ENCODE measurements at places on chromosomes 12 and 14.

DNA sequence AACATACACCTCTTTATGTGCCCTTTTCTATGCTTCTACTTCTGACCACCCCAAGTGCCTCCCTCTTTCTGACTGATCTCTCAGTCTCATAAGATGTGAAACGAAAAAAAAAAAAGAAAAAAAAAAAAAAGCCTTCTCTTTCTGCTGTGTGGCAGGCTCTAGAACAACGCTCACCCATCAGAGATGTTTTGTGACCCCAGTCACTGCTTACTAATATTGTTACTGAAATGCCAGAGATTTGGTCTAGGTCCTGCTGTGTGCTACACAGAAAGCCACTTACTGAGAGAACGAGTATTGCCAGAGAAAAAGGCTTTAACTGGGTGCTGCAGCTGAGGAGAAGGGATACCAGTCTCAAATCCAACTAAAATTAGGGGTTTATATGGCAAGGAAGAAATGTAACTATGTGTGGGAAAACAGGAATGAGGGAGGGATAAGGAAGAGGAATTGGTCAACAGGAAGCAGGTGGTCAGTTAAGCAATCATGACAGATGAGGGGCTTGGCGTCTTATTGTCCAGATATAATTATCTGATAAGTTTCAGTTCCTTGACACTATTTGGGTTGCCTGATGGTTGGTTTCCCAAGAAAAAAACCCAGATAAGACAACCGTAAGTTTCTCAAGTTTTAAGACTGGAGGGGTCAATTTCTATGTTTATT is 149.0 kb downstream of the NAV3 start:
- DNase-seq: no peak

DNA sequence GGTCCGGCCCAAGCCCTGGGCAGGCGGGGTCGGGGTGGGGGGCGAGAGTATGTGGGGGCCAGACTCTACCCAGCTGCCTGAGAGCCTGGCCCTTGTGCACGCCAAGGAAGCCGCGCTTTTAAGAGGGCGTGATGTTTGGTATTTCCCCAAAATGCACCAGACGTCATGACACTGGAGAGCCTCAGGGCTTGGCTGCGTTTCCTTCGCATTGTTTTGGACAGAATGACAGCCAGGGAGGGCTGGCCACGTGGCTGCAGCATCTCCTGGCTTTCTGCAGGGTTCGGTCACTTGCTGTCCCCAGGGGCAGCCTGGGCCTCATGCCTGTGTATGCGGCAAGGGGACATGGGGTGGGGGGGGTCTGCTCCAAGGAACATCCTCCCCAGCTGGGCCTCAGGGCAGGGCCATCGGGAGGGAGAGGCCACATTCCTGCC is 16.1 kb upstream of the NUDT14 start:
- no peak for DNase-seq

GRCh38 chr12:30806989-30807694 is 52.4 kb upstream of the CAPRIN2 start:
- no peak for DNase-seq

GRCh38 chr12:80299976-80300375 is 144.1 kb upstream of the PTPRQ start:
- DNase-seq: no peak

DNA sequence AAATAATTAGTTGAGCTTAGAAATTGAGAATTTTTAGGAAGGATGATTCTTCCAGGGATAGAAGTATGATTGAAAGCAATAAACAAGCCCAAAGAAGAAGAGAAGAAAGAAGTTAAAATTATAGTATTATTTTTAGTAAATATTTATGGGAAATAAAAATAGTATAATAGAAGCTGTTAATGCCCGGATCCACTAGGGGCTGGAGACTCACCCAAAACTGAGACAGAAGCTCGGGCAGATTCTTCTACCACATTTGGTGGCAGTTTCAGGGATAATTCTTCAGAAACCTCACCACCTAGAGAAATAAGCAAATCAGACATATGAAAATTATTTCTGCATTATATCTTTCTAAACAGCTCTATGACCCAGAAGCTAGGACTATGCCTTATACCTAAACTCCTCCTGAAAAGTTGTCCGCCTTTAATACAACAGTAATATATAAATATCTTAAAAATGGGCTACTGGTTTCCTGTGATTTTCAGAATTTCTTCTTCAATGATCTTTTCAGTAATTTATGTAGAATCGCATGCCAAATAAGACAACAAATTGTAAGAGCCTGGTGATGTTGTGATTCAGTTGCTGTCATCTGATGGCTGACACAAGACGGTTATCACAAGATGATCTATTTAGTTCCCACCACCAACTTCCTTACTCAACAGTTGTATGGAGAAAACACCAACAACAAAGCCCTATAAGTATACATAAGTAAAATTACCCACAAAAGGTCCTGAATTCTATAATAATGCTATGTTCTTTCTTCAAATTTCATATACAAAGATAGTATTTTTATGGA is 35.6 kb downstream of the A2M start:
- DNase-seq: no peak

DNA sequence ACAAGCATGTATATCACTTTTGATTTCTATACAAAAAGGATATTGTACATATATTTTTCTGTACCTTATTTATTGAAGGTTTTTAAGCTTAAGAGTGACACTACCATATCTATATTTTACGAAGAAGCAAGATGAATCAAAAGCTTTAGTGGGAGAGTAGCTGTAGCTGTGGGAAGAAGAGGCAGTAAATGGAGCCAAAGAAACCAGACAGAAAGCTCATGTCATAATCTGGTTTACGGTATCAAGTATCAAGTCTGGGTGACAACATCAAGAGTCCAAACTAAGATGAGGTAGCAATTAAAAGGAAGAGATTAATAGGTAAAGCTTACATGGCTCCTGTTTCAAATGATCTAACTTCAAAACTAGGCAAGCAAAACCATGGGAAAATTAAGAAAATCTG is 54.8 kb downstream of the CEP83 start:
- no peak for DNase-seq

GRCh38 chr14:65915125-65915524 is 502.6 kb downstream of the FUT8 start:
- DNase-seq: no peak

DNA sequence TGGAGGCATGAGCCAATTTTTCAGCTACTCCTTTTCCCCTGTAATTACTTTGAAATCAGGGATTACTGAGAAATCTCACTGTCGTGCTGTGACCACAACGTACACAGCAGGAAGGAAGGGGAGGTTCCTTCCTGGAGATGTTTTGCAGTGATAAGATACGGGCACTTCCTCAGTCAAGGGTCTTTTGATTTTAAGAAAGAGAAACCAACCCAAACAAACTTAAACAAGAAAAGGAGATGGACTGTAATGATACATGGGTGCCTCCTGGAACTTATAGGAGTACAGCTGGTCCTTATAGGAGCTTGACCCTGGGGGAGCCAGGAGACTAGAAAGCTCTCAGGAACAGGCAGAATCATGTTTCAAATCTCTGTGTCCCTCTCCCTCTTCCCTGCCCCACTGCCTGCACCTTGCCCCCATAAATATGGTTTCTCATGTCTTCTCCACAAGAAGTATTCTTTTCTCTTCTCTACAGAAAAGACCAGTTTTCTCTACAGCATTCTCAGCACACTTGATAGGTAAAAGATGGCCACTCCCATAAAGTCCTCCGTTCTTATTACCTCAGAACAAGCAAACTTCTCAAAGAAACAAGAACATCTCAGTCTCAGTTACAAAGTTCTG is 281.1 kb upstream of the AMIGO2 start:
- DNase-seq: no peak

DNA sequence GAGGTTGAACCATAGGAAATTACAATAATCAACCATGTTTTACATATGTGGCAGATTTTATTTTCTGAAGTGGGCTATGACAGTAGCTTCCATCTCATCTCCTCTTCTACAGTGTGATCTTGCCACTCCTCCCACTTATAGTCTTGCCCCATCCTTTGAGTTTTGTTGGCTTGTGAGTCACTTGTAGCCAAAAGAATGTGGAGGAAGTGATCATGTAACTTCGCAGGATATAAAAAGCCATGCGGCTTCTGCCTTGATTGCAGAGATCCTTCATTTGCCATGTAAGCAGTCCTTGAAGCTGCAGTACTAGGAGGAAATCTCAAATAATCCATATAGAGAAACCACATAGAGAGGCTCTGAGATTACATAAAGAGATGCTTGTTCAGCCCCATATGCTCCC is 13.7 kb upstream of the ZNF84 start:
- no peak for DNase-seq

DNA sequence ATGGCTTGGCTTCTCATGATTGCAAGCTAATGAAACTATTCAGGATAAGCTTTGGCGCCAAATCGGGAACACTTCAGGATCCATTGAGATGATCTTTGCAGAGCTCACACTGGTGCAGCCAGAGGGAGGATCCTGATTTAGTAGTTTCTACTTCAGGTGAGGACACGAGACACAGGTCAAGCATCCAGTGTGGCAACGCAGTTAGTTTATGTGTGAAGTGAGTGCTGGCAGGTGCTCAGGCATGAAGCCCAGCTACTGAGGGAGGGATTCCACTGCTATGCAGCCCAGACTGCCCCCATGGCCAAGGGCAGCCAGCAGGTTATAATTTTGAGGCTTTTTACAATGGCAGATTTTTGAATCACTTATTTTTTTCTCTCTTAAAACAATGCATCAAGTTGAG is 113.5 kb upstream of the PCED1B start:
- no peak for DNase-seq

GRCh38 chr12:203462-204260 is 10.3 kb downstream of the SLC6A12 start:
- DNase-seq: no peak

DNA sequence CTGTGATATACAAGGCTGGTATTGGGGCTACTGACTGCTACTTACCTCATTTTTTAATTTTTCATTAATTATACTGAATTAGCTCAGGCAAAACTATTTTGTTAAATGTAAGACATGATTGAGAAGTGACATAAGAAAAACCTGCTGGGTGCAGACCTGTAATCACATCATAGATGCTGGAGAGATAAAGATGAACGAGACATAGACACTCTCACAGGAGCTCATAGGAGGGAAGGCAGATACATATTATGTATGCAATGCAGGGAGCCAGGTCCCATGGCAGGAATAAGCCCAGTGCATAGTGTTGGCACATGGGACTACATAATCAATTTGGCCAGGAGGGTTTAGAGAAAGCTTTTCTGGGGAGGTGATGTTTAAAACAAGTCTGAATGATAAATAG is 74.9 kb downstream of the PRKCH start:
- DNase-seq: no peak

DNA sequence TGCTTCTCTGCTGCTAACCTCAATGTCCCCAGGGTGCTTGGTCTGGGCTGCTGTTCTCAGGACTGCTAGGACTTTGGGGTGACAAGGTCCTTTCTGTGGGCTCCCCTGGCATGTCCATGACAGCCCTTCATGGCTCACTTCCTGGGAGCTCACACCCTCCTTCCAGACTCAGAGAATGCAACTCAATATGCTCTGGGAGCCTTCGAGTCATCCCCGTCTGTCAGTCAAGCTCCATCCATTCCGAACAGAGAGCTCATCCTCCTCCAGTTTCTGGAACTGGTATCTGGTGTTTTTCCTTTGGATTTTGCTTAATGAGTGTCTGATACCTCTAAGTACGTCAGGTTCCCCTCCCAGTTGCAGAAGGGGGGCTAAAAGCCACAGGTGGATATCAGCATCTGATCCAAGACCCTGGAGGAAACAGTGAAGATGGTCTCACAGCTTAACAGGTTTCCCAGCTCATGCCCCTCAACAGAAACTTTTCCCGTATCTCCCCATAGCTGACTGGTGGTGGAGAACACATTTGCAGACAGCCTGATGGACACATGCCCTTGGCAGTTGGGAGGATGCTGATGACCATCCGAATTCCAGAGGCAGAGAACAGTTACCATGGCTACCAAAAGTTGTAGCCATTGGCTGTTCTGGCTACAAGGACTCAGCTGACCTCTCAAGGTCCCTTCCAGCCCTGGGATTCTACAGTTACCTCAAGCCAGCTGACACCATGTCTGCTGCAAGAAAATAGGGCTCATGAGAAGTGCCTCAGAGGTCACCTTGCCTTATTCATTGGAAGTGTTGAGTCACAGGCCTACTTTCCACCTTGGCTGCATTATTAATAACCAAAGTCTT is 9.5 kb upstream of the RAB35 start:
- DNase-seq: no peak

DNA sequence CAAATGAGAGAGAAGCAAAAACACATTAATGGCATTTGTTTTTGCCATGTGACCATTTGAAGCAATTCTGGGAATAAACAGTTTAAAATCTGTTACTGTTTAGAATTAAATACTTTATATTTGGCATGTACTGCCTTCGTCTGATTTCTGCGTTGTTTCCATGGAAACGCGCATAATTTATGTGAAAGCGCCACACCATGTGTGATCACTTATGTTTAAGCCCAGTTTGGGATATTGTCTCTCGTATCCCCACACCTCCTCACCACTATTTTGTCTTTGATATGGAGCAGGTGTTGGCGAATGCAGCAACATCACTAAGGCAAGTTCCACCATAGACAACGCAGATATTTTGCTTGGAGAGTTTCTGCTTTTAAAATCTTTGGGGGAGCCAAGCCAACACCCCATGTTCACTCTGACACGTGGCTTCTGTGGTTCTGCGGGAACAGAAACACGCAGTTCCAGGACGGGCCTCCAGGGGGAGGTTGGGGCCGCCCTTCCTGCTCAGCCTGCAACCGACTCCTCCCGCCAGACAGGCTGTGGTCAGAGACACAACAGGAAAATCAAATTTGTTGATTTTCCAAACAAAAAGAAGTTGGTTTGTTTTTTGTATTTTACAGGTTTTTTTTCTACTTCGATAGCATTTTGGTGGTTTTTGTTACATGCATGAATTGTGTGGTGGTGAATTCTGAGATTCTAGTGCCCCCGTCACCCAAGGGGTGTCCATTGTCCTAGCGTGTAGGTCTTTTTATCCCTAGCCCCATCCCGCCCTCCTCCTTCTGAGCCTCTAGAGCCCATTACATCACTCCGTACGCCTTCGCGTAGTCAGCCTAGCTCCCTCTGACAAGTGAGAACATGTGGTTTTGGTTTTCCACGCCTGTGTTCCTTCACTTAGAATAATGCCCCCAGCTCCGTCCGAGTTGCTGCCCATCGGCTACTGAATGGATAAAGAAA is 101.9 kb upstream of the SFSWAP start:
- DNase-seq: peak; percentile 30

DNA sequence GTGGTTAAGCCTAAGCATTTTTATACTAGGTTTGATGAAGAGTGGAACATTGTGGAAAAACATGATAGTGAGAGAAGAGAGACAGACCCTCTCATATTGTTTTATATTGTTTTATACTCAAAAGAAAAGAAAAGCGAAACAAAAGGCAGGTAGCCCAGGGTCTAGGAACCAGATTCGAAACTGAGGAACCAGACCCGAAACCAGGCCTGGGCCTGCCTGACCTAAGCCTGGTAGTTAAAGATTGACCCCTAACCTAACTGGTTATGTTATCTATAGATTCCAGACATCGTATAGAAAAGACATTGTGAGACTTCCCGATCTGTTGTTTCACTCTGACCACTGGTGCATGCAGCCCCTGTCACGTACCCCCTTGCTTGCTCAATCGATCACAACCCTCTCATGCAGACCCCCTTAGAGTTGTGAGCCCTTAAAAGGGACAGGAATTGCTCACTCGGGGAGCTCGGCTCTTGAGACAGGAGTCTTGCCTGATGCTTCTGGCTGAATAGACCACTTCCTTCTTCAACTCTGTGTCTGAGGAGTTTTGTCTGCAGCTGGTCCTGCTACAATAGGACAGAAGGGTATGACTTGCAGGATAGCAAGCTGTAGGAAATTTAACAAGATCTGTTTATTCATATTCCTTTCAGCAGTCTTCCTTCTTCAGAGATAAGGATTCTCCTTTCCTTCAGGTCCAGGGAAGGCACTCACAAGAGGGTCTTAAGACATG is 147.1 kb upstream of the PLEKHA5 start:
- DNase-seq: no peak

Data from stimulated activated CD8-positive, alpha-beta memory T cell treated with anti-CD3 and anti-CD28 coated beads, Interleukin-15, amount 100 ng/mL, for 1 hour (primary cell).